Activated T-helper 9 cell treated with anti-CD3 and anti-CD28 coated beads, Interleukin-2, amount 50 U/mL, for 16 hours (primary cell): ENCODE measurements at places on chromosomes 16 and 17.

- DNase-seq: no peak
Observed at GRCh38 chr17:55806745-55807495, 56.1 kb downstream of the PCTP start.

- no peak for DNase-seq
Observed at GRCh38 chr16:13427943-13428342, 492.0 kb upstream of the ERCC4 start.

GRCh38 chr17:27532269-27533263 is 76.3 kb downstream of the KSR1 start:
- no peak for DNase-seq

GRCh38 chr16:3431779-3432219 is 11.5 kb downstream of the ZNF597 start:
- peak; percentile 30 for DNase-seq

GRCh38 chr17:31216031-31216751 is 80.8 kb downstream of the OMG start:
- no peak for DNase-seq

- DNase-seq: no peak
Observed at GRCh38 chr17:47883589-47884426, 12.2 kb upstream of the SP2 start.

DNA sequence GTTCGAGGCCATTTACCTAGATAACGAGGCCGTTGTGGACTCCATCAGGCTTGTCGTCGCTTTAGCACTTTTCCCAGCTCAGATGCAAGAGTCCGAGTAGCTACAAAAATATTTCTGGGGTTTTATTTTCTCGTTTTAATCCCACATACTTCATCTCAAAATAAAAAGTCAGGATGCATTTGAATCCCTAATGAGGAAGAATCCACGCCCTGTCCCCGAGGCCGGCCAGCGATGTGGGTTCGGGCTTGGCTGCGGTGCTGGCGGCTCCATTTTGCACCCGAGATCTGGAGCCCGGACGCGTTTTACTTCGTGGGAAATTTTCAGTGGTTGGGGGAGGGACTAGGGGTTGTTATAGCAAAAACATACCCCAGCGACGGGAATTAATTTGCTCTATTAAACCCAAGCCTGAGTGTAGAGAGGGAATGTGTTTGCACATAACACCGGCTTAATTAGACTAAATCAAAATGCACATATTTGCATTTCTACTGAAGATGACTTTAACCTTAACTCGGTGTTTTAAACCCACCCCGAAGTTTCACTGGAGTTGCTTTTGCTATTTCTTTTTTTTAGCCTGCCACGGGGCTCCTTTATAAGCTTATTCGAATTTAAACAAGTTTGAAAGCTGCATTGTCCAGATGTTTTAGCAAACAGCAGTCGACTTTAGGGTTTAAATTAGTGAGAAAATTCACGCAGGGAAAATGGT is 4.8 kb downstream of the IRX5 start:
- DNase-seq: no peak

GRCh38 chr17:48374650-48375230 is 55.3 kb downstream of the SKAP1 start:
- DNase-seq: no peak

- peak; percentile 8 for DNase-seq
Observed at GRCh38 chr16:88854306-88855111, 2.2 kb downstream of the GALNS start.

DNA sequence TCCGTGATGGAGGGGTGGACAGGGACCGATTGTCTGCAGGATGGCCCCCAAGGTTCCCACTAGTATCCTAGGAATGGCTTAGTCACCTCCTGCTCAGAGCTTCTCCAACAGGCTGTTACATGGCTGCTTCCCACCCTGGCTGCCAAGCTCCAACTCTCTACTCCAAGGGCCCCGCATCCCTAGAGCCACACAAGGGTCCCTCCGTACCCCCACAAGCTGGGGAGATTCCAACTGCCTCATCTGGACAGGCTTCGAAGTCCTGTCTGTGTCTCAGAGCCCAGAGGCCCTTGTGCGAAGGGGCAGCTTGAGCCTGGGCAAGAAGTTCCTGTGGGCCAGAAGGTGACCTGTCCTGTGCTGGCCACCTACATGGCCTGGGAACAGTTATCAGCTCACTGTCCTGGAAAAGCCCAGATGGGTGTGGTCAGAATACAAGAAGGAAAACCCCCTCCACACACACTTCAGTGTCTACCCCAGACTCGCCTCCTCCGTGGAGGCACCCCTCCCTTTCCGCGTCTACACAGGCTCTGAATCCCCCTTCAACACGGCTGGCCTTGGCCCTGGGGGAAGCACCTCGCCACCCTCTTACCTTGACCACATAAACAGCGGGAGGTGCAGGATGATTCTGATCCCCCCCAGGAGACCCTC is 586 bp downstream of the MEAK7 start:
- no peak for DNase-seq

GRCh38 chr16:55736671-55737070 is 80.9 kb downstream of the SLC6A2 start:
- no peak for DNase-seq

GRCh38 chr17:80594431-80595269 is 50.0 kb downstream of the RPTOR start:
- DNase-seq: no peak

GRCh38 chr17:61485067-61485775 is 33.0 kb downstream of the TBX4 start:
- DNase-seq: no peak

GRCh38 chr17:34682305-34682704 is 102.9 kb downstream of the TMEM132E start:
- no peak for DNase-seq

GRCh38 chr17:76529224-76530094 is 8.1 kb downstream of the CYGB start:
- DNase-seq: no peak

DNA sequence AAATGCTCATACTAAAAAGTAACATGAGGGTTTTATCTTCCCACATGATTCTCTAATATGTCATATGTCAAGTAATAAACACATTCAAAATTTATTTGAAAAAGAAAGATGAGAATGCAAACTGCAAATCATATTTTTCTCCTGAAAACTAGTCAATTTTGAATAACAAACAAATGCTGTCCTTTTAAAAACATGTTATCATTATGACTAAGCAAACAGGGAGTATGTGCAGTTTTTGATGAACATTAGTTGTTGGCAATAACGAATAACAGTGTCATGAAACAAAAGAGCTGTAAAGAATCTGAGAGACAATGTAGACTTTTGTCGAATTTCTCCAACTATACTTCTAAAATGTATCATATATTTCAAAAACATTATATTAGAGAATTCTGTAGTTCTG is 34.8 kb downstream of the RPGRIP1L start:
- DNase-seq: no peak

DNA sequence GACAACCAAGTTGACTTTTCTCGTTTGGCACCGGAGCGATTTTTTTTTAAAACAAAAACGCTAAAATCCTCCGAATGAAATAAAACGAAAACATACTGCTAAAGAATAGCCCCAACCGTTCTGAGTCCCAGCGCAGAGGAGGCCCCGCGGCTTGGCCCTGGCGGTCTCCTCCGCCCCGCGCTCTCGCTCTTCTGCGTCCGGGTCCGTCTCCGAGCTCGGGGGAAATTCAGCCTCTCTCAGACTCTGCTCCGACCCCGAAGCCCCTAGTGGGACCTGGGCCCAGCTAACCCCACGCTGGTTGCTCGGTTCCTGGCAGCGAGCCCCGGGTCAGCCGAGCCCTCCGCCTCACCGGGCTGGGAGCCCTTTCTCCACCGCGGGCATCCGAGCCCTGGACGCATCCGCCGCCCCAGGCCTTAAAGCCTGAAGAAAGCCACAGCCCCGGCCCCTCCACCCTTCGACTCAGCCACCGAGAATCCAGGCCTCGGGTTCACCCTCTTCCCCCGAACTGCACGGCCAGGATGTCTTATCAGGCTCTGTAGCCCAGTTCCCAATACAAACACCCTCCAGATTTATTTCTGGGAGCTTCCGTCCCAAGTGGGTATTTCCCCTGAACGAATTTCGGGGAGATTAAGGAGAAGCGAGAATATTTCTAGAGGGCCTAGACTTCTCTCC is 1.2 kb downstream of the TBX2 start:
- no peak for DNase-seq

DNA sequence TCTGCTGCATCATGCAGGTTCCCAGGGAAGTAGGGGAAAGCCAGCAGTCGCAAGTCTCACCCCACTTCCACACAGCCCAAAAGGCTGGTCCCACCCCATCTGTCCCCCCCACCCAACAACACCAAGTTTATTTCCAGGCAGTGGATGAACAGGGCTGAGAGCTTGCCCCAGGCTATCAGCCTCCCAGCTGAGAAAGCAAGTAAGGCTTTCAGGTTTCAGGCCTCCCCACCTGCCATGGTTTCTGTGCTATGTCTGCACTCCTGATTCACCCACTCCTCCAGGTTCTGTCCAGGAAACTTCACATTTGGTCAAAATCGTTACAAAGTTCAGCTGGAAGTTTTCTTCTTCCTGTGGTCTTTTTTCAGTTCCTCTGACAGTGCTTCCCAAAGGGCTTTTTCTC is 97.5 kb upstream of the HS3ST3A1 start:
- DNase-seq: no peak

- no peak for DNase-seq
Observed at GRCh38 chr17:75615301-75615700, 17.9 kb upstream of the SMIM5 start.

- DNase-seq: no peak
Observed at GRCh38 chr17:27525316-27525715, 69.1 kb downstream of the KSR1 start.

DNA sequence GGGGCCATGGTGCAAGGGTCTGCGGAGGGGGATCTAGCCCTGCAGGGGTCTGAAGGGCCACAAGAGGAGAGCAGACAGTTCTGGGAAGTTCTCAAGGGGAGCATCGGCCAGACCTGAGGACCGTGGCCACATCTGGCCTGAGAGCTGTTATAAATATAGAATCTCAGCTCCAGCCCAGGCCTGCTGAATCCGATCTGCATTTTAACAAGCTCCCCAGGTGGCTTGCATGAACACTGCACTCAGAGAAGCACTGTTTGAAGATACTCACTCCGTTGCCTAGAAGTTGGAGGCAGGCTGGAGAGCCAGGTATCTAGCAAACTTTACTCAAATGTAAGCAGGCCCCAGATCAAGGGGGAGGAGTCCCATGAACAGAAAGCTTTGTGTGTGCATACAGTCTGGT is 61.3 kb downstream of the NKD1 start:
- DNase-seq: no peak

- DNase-seq: no peak
Observed at GRCh38 chr16:30084816-30085159, 6.9 kb downstream of the TBX6 start.

DNA sequence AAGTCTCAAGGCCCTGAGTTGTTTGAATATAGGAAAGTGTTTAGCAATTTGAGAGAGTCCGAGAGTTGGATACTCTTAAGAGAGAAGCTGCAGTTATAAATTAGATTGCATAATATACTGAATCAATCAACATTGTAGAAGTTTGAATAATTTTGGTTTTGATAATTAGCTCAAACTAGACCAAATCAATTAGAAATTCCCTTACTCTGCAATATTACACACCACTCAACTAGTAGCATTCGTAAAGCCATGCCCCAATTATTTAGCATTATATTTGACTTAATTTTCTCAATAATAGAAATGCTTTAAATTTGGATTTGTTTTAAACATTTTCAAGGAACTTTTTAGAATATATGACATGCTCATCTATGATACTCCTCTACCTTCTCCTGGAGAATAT is 49.1 kb downstream of the TNRC6C start:
- no peak for DNase-seq

DNA sequence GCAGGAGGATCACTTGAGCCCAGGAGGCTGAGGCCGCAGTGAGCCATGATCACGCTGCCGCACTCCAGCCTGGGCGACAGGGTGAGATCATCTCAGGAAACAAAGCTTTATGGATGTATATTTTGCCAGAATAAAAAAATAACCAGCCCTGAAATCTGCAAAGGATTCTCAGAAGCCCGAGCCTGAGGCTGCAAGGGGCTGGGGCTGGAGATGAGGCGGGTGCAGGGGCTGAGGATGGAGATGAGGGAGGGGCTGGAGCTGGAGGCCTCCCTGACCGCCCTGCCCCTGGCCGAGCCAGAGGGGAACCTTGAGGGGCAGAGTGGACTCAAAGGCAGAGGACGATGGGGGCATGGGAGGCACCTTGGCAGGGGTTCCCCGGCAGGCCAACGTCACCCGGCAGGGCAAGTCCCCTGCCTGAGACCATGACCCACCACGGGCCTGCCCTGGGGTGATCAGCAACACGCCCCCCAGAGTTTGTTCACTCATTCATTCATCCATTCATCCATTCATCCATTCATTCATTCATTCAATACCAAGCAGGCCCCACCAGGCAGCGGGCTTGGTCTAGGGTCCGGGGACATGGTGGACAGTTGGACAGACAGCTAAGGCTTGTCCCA is 32.5 kb downstream of the PIEZO1 start:
- no peak for DNase-seq
